Cerebellar nuclear complex (tissue), 1 donor: ENCODE measurements at places on chromosomes 13 and 19.

DNA sequence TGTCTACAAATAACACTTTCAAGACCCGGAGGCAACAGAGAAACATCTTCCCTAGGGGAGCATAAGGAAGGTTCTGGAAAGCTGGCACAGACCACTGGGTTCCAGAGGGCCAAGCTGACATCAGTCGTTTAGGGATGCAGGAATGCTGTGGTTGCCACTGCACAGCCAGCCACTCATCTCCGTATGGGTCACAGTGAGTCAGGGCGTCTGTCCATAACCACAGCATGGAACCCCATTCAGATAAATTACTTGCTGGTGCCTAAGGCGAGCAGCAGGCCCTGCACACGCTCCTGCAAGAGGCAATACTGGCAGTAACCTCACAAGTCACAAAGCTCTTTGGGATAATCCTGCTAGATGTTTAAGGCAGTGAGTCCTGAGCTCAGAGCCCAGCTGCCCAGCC lies 140.9 kb upstream of the UBL3 start:
- no peak for DNase-seq

DNA sequence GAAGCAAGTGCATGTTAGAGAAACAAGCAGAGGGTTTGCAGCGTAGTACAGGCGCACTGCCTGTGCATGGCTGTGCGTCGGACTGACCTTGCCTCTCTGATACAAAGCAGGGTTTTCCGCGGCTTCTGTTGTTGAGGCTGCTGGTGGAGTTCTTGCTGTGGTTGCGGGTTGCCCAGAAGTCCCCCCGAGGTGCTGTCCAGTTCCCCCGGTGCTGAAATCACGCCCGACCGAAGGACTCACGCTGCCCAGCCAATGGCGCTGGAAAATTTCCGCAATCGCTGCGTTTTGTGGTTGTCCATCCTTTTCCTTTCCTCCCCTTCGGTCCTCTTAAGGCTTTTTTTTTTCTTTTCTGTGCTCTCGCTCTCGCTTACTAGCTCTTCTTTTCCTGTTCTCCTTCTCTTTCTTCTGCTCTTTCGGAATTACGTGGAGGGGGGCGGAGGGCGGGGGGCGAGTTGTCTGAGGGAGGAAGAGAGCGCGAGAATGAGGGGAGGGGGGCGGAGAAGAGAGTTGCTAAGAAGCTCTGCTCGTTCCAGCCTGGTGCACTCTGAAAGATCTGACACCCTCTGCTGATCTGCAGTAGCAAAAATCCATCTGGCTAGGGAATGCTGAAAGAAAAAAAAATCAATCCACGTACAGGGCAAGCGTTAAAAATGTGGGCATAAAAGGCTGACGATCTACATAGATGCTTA lies at the start of gene SLITRK1:
SLITRK1 (minus strand) TSS at position 558 of the 689 bp plus-strand sequence. CDS start 967 bp downstream, outside the sequence.
- DNase-seq: no peak

GRCh38 chr19:939439-939838 lies 13.6 kb downstream of the ARID3A start:
- no peak for DNase-seq

DNA sequence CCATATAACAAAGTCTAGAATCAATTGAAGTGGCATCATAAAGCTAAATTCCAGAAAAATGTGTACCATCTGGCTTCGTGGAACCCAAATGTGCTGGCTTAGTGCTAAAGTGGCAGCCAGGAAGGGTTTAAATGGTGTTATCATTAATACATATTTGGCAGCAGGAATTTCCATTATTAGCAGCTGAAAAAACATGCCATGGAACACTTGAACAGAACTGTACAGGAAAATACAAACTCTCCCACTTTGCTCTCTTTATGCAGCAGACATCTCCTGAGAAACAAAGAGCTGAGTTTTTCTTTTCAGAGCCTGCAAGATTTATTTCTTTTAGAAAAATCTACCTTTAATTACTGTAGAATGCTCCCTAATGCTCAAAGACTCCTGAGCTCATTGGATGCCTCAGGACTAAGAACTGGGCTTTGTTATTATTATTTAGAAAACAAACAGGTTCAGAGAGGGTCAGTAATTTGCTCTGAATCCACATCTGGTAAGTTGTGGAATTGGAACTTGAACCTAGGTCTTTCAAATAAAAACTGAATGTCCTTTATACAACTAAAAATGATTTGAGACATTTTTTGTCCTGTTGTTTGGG lies 179.0 kb downstream of the LACC1 start:
- DNase-seq: peak; percentile 35

DNA sequence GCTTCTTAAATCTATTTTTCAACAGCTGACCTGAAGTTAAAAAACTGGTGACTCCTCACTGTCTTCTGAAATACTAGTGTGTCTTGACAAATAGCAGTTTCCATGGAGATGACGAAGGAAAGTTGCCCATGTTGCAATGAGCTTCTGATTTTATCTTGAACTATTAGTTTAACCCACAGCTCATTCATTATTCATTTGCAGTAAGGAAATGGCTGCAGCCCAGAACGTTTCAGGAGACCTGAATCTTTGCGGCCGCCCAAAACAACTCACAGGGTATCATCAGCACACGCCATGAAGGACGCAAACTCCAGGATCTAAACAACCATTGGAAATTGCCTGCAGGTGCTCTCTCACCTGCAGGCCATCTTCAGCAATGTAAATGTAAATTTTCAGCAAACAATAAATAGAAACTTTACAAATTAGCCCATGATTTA lies 142.5 kb downstream of the DCLK1 start:
- DNase-seq: no peak

DNA sequence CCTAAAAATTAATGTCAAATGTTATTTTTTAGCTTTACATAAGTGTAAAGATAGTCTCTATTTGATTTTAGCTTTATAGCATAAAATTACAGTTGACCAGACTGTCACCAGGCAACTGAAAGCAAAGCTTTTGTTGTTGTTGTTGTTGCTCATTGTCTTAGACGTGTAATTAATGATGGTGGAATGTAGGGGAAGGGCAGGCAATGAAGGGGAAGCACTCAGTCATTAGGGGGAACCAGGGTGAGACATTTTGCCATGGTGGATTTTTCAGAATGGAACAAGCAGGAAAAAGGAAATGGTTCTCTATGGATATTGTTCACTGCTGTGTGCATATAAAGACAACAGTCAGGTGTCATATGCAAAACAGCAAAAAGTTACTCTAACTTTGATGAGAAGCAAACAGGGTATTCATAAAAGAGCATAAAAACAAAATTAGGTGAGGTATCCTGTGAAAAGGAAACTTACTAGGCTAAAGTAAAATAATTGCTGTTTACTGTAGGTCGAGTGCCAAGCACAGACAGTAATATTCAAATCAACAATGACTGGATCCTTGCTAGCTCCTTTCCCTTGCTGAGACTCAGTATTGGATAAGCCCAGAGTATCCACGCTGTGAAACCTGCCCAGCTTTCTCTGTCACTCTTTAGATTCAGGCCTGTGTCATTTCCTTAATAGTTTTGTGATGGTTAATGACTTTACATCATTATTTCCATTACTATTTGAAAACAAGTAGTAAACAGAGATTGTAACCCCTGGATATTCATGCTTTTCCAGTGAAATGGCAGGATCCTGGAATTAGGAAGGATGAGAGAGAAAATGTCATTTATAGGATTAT lies 110.5 kb downstream of the LRCH1 start:
- no peak for DNase-seq

DNA sequence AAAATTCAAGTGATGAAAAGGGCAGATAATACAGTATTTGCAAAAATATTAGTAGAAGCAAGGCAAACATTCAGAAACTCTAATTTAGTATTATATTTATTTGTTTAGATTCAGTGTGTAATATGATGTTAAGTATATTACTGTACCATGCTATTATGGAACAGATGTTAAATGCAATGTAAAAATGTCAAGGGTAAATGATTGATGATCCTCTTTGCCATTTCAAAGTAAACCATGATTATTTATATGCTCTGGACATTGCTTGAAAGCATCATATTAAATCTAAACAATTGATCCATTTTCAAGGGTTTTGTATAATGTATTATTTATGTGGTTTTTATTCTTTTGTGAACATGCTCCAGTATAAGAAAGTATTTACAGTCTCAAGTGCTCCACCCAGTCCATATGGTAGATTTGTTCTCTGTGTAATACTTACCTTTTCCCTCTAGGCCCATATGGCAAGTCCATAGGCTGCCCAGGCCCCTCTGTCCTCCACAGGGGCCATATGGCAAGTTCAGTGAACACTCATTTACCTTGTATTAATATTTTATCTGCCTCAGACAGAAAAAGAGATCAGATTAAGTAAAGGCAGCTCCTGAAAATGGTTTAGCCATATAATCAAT lies 353.5 kb downstream of the DACH1 start:
- no peak for DNase-seq

DNA sequence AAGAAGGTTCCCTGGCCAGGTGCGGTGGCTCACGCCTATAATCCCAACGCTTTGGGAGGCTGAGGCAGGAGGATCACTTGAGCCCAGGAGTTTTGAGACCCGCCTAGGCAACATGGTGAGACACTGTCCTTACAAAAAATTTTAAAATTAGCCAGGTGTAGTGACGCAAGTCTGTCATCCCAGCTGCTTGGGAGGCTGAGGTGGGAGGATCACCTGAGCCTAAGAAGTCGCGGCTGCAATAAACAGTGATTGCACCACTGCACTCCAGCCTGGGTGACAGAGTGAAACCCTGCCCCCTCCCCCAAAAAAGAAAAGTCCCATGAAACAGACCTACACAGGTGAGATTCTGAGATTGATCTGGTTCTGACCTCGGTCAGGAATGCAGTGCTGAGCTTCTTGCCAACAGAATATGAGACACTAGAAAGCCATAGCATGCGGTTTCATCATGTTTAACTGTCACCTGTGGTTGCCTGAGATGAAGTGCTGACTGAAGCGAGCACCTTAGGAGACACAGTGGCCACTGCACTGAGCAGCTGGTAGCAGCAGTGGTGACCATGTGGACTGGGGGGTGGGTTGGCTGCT lies 2.0 kb upstream of the A1BG start:
- DNase-seq: no peak

GRCh38 chr19:45250832-45251451 lies at the start of gene MARK4:
MARK4 (plus strand) TSS chr19:45251271; CDS start chr19:45251589, 318 bp downstream.
- no peak for DNase-seq

- DNase-seq: no peak
These were observed 202.3 kb upstream of the KLHL1 start for GRCh38 chr13:70310396-70311119.

DNA sequence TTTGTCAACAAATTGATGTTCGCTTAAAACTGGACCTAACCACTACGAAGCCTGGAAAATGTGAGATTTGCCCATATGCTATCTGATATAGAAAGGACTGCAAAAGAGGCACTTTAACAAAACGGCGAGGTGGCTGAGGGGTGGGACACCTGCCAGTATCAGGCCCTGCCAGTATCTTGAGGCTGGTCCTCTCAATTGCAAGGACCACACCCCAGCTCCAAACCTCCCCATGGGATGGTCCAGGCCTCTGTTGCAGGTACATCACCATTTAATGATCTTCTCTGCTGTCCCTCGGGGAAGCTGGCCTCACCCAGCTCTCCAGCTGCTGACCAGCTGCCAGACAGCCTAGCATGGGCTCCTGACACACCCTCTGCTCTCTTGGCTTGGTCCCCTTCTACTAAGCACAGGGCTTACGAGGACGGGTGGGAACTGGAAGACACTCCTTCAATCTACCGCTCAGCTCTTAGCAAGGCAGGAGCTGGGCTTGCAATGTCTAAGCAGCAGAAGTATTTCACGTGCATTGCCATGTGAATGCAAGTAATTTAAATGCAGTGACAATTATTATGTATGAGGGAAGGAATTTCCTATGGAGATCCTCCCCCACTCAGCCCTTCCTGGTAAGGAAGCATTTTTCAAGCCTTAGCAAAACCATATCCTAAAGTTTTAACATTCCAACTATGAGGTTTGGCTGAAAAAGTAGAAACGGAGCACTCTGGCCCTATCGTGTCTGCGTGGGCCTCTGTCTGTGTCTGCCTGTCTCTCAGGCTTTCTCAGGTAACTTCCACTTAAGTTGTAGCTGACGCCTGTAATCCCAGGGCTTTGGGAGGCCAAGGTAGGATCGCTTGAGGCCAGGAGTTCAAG lies 63.9 kb downstream of the LATS2 start:
- no peak for DNase-seq

GRCh38 chr19:30570194-30570593 lies 198.0 kb downstream of the ZNF536 start:
- no peak for DNase-seq

DNA sequence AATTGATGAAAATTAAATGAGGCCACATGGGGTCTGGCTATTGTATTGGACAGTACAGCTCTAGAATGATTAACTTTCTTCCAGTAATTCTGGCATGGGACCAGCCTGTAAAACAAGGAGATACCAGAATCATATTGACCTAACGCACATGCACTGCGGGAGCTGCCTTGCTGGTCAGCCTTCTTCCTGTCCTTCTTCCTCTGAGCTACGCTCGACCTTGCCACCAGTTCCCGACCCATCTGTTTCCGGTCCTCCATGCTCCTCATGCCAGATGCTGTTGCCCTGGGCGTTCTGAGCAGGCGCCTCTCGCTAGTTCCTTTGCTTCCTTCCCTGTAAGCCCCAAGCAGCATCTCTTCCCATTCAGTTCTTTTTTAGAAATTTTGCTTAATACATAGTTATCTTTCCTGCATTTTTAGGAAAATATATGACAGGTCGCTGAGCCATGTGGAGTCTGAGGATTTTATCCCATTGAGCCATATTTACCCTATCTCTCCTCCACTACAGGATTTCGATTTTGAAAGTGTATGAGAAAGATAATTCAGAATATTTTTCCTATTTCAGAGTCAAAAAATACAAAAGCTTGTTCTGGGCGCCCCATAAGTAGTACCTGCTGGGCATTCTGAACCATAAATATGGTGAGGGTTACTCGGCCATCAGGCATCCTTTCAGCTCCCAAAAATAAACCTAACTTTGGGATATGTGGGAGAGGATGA lies 38.6 kb downstream of the TNFRSF19 start:
- DNase-seq: no peak

- DNase-seq: no peak
These were observed 489.6 kb upstream of the MIR17HG start for GRCh38 chr13:90857921-90858320.

DNA sequence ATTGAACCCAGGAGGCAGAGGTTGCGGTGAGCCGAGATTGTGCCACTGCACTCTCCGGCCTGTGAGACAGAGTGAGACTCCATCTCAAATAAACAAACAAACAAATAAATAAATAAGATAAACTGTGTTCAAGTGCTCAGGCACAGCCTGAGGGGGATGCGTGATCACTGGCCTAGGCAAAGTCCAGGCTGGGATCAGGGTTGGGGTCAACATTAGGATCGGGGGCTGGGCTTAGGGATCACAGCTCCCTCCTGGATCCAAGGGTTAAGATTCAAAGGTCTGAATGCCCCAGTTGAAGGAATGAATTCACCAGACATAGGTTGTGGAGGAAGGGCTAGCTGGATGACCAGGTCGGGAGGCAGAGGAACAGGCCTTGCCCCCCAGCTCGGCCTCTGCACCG lies 1.9 kb upstream of the EXOC3L2 start:
- DNase-seq: no peak

GRCh38 chr19:35321291-35321690 lies 7.7 kb upstream of the CD22 start:
- DNase-seq: no peak

DNA sequence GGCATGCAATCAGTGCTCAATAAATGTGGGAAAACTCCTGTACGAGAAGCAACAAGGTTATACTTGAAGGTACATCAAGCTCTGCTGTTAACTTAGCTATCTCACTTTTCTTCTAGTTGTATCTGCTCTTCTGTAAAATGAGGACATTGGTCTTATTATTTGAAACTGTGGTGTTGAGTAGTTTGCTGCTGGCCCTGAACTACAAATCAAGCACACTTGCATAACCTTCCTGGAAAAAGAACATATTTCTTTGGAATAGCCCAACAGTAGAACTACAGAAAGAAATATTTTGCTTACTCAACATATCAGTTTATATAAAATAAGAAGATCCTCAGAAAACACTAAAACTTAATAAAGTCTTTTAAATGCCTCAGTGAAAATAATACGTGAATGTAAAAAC lies 203.0 kb downstream of the KCTD12 start:
- no peak for DNase-seq

GRCh38 chr13:23547000-23547590 lies 23.1 kb upstream of the TNFRSF19 start:
- DNase-seq: no peak
